ENCODE measurements at places on chromosomes 3 and 15. TPM values are rescaled to one million over a fixed set of nuclear protein-coding genes. Genes with fewer than 3 reads are reported as not detected.

IQCH gene
- total RNA-seq = 0.56 TPM

- H3K27ac ChIP-seq = no peak overlapping the region
- no peaks in the 10 kb centered on the region for H3K27me3 ChIP-seq
- no peak for DNase-seq
- H3K36me3 ChIP-seq = no peaks in the 10 kb centered on the region
These were observed 274.2 kb downstream of the XXYLT1 start for GRCh38 chr3:194996746-194997145.

DNA sequence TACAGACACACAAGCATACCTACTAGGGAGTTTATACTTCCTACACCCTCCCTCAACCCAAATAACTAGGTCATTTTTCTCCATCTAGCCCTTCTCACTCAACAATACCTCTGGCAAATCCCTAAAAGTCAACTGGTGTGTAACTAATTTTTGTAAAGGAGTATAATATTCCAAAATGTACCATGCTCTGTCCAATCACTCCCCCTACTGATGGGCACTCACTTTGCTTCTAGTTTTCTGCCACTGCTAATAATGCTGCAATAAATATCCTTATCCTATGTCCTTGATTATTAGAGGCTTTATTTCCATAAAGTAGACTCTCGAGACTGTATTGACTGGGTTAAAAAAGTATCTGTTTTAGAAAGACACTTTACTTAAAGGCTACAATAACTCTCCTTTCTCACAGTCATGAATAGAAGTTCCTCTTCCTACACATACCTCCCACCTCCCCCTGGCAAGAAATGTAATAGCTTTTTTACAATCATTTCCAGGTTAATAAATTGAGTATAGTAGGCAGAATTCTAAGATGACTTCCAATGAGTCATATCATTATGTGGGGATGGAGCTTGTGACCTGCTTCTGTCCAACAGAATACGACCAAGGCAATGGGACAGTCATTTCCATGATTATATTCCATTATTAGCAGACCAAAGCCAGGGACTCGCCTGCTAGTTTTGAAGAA is 30.0 kb downstream of the SHQ1 start:
- no peak overlapping the region for H3K4me3 ChIP-seq
- DNase-seq = no peak
- H3K36me3 ChIP-seq = no peaks in the 10 kb centered on the region
- no peak overlapping the region for H3K27ac ChIP-seq

GRCh38 chr3:115359536-115359935 is 212.4 kb upstream of the ZBTB20 start:
- H3K4me3 ChIP-seq = no peak overlapping the region
- no peak overlapping the region for H3K27ac ChIP-seq
- no peaks in the 10 kb centered on the region for H3K27me3 ChIP-seq
- H3K36me3 ChIP-seq = no peaks in the 10 kb centered on the region
- H3K4me1 ChIP-seq = no peaks in the 10 kb centered on the region
- no peak for DNase-seq

DNA sequence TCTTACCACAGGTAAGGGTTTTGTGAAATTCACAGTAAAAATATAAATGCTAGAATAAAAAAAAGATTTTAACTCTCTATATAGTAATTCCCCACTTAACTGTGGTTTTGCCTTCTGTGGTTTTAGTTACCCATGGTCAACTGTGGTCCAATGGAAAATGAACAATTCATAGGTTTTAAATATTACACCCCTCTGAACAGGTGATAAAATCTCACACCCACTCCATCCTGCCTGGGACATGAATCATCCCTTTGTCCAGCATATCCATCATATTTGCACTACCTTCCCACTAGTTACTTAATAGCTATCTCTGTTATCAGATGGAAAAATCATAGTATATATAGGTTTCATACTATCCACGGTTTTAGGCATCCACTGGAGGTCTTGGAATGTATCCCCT is 49.2 kb downstream of the HDGFL3 start:
- no peaks in the 10 kb centered on the region for H3K4me1 ChIP-seq
- H3K36me3 ChIP-seq = no peaks in the 10 kb centered on the region
- H3K4me3 ChIP-seq = no peak overlapping the region

Measured in ovary (tissue), 10 donors.